ENCODE measurements at places on chromosomes 5 and 9.

DNA sequence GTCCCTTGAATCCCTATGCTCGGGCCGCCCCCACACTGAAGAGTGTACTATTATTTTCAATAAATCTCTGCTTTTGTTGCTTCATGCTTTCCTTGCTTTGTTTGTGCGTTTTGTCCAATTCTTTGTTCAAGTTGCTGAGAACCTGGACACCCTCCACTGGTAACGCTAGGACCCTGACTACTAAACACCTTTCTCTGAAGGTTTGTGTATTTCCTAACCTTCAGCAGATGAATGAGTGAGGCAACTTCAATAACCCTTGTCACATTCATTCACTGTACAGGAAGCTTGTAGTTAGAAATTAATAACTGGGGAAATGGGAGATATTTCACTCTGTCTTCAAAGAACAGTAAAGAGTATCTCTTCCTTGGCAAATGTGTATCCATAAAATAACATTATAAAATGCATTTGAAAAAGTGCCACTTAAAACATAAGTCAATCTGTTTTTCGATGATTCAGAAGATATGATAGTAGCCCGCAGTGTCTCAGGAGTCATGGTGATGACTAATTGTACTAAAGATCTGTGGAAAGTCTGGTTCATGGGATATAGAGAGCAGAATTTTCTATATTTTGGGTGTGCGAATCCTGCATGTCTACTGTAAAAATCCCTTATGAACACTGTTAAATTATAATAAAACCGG lies 43.2 kb upstream of the ANKH start:
- peak overlapping the region; percentile 40 for H3K27ac ChIP-seq
- no peak for DNase-seq
- H3K4me3 ChIP-seq = no peak overlapping the region
- peaks cover 7% of the 10 kb centered on the region for H3K4me1 ChIP-seq
- H3K27me3 ChIP-seq = peaks cover 7% of the 10 kb centered on the region
- peaks cover 1% of the 10 kb centered on the region for H3K36me3 ChIP-seq

DNA sequence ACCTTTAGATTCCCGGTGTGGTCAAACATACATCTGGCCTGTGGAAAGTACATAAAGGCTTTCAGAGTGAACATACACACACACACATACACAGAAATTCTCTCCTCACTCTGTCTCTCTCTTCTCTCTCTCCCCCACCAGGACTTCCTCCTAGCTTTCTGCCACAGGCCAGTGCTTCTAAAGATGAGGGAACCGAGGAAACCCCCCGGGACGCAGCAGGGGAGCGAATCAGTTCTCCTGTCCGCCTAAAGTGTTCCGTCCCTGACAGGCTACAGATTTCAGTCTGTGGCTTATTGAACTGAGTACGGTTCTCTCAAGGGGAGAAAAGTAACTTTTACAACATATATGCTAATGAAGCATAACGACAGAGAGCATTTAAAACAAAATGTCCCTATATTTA lies 75.8 kb downstream of the MED27 start:
- H3K4me1 ChIP-seq = peaks cover 80% of the 10 kb centered on the region
- H3K4me3 ChIP-seq = no peak overlapping the region
- no peak for DNase-seq
- peaks cover 2% of the 10 kb centered on the region for H3K27me3 ChIP-seq
- H3K36me3 ChIP-seq = peaks cover 8% of the 10 kb centered on the region
- no peak overlapping the region for H3K27ac ChIP-seq

GRCh38 chr5:68729678-68730077 lies 364.1 kb upstream of the SLC30A5 start:
- H3K4me1 ChIP-seq = no peaks in the 10 kb centered on the region
- DNase-seq = no peak
- H3K36me3 ChIP-seq = no peaks in the 10 kb centered on the region
- H3K4me3 ChIP-seq = no peak overlapping the region
- H3K27me3 ChIP-seq = peaks cover 3% of the 10 kb centered on the region

GRCh38 chr9:30244877-30245276 lies 2139.6 kb upstream of the ACO1 start:
- H3K27me3 ChIP-seq = no peaks in the 10 kb centered on the region
- H3K4me1 ChIP-seq = no peaks in the 10 kb centered on the region
- H3K4me3 ChIP-seq = no peak overlapping the region
- H3K27ac ChIP-seq = no peak overlapping the region
- H3K36me3 ChIP-seq = no peaks in the 10 kb centered on the region

DNA sequence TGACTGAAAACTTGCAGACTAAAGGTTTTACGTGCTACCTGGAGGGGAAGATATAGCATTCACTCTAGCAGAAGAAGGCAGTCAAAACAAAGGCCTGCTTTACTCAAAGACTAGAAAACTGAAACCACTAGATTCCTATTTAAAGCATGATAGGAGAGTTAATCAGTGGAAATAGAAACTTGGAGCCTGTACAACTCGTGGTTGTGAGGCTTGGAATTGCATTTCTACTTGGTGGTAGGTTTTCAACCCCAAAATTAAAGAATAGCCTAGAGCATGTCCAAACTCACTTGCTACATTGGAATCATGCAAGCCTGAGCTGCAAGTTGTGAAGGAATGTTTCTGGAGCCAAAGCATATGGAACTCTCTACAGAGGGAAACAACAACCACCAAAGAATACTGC lies 1526.4 kb upstream of the NUDT12 start:
- H3K27ac ChIP-seq = no peak overlapping the region
- H3K4me3 ChIP-seq = no peak overlapping the region
- no peaks in the 10 kb centered on the region for H3K36me3 ChIP-seq

DNA sequence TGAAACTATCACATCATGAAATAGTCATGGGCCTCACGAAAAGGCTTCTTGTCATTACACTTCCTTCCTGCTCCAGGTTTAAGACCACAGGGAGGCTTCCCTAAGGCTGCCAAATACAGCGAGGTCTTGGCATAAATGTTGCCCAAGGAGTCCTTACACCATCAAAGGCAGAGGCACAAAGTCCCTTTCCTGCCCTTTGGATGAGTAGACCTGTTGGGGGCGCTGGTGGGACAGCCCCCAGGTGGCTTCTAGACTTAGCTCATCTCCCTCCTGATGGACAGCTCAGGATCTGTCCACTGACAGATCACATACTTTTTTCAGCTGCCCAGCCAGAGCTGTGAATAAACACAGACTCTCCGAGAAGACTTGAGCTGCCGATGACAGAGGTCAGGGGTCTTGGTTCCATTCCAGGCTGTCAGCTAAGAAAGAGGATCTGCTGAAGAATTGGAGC lies 15.5 kb upstream of the MEGF9 start:
- H3K27ac ChIP-seq = no peak overlapping the region
- peaks cover 14% of the 10 kb centered on the region for H3K4me1 ChIP-seq
- no peaks in the 10 kb centered on the region for H3K36me3 ChIP-seq
- no peaks in the 10 kb centered on the region for H3K27me3 ChIP-seq
- no peak overlapping the region for H3K4me3 ChIP-seq

DNA sequence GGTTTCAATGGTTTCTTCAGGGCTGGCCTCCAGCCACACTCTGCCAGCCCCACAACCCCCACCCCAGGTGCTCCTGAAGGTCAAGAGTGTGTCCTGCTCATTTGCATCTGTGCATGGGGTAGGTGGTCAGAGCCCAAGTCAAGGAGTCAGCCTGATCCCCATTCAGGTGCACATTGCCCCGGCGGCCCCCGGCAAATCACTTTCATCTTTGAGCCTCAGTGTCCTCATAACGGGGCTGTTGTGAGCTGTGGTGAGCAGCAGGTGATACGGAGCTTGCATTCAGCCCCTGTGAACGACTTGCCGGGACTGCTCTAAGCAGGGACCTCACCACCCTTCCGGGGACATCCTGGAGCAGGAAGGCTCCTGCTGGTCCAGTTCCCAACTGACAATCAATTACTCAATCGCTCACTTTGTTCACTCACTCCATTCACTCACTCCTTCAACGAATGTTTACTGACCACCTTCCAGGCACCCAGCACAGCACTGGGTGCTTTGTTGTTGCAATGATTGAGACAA lies 93.2 kb upstream of the CPEB4 start:
- no peak overlapping the region for H3K27ac ChIP-seq
- H3K4me3 ChIP-seq = no peak overlapping the region
- H3K36me3 ChIP-seq = no peaks in the 10 kb centered on the region
- peaks cover 3% of the 10 kb centered on the region for H3K27me3 ChIP-seq
- no peaks in the 10 kb centered on the region for H3K4me1 ChIP-seq

- no peak overlapping the region for H3K4me3 ChIP-seq
- no peaks in the 10 kb centered on the region for H3K36me3 ChIP-seq
- no peak overlapping the region for H3K27ac ChIP-seq
- no peaks in the 10 kb centered on the region for H3K4me1 ChIP-seq
- H3K27me3 ChIP-seq = no peaks in the 10 kb centered on the region
- DNase-seq = no peak
These were observed 228.2 kb downstream of the TLE1 start for GRCh38 chr9:81461196-81461595.
